ENCODE measurements at places on chromosomes 16 and 17.

- no peak for DNase-seq
Observed at GRCh38 chr17:31550389-31551056, 159.0 kb downstream of the RAB11FIP4 start.

DNA sequence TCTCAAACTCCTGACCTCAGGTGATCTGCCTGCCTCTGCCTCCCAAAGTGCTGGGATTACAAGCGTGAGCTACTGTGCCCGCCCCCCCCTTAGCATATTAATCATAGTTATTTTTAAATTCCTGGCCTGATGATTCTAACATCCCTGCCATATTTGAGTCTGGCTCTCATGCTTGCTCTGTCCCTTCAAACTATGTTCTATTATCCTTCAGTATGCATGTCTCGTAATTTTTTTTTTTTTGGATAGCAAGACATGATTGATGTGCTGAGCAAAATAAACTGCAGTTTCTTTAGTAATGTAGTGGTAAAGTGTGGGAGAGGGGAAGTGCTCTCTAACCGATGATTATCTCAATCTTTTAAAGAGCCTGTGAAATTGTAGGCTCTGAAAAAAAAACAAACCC lies 34.3 kb upstream of the TMEM92 start:
- no peak for DNase-seq

DNA sequence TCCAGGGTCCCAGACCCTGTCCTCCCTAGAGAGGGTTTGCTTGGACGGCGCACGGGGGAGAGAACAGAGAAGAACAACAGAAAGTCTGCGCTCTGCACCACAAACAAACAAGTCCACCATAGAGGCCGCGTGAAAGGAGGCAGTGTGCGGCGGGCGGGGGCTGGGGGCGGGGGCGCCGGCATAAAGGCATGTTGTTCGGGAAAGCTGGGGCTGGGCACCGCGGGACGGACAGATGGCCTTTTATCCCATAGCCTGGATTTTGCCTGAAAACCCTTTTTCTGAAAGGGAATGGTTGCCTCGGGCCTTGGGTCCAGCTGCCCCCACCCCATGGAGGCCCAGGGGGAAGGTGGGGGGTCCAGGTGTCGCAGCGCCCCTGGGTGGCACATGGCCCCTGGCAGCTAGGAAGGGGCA lies 26.0 kb downstream of the FA2H start:
- DNase-seq: no peak

- DNase-seq: no peak
Observed at GRCh38 chr16:19169082-19169639, 1.1 kb downstream of the SYT17 start.

- DNase-seq: no peak
Observed at GRCh38 chr17:49457564-49458535, 37.2 kb upstream of the NGFR start.

DNA sequence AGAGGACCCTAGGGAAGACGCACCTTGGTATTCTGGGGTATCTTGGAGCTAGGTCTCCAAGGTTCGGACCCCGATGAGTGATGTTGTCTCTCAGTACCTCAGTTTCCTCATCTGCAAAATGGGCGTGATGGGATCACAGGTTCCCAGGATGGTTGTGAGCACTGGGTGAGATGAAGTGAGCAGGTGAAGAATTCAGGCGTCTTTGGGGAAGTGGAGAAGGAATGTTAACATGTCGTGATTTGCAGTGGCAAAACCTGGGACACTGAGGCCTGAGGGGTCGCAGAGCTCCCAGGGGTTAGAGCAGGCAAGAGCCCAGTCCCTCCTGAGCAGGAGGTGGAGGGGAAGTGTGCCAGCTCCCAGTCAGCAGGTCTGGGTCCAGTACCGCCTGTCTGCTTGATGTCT lies 215.1 kb upstream of the GSE1 start:
- DNase-seq: no peak

GRCh38 chr16:85709766-85710585 lies 21.2 kb upstream of the GINS2 start:
- no peak for DNase-seq

DNA sequence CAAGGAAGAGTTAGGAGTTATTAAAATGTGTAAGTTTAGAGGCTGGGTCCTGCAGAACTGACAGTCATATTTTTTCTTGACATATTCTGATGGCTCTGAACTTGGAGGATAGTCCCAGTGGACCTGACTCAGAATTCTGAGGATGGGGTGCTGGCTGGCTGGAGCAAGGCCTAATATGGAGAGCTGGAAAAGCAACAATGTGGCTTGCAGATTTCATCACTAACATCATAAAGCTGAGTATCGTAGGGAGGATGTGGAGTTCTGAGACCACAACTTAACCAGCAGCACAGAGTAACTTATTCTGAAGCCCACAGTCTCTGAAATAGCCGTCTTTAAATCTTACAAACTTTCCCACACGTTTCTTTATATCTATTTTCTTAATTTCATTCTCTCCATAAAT lies 2.3 kb downstream of the KRTAP1-5 start:
- DNase-seq: no peak

DNA sequence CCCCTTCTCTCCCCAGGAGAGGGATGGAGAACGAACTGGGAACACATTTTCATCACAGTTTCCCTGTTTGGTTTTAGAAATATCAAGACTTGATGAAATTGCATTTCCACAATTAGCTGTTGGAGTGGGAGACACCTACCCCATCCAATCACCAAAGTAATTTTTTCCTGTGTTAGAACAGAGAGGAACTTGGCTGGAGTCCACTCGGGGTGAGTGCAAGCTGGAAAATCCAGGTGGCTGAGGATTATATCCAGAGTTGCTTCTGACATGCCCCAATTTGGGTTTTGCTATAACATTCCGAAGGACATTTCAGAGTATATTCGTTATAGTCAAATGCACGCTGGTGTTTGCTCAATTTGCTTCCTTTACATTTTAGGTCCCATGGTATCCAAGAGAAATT lies 231.8 kb downstream of the C16orf95 start:
- DNase-seq: no peak

DNA sequence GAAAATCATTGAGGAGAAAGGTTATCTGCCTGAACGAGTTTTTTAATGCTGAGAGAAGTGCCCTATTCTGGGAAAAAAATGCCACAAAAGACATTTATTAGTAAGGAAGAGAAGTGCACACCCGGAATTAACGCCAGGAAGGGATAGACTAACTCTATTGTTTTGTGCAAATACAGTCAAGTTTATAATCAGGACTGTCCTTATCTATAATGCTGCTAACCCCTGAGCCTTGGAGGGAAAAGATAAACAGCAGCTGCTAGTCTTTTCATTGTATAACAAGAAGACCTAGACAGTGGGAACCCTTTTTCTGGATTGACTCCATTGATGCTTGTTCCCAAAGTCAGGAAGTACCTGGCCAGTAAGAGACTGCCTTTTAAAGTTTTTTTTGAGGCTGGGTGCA lies 26.5 kb downstream of the BCAS3 start:
- DNase-seq: no peak

DNA sequence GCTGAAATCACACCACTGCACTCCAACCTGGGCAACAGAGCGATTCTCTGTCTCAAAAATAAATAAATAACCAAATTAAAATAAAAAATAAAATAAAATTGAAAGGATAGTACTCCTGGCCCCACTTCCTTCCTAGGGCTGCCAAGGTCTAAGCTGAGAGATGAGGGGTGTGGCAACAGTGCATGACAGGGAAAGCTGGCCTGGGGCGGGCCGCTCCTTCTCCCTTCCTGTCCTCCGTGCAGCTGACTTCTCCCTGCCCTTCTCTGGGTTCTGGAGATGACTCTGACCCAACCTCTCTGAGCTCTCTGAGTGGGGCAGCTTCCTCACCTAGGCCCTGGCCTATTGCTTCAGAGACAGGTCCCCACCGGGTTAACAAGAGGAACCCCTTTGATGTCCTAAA lies 8.7 kb upstream of the SLC25A39 start:
- no peak for DNase-seq

DNA sequence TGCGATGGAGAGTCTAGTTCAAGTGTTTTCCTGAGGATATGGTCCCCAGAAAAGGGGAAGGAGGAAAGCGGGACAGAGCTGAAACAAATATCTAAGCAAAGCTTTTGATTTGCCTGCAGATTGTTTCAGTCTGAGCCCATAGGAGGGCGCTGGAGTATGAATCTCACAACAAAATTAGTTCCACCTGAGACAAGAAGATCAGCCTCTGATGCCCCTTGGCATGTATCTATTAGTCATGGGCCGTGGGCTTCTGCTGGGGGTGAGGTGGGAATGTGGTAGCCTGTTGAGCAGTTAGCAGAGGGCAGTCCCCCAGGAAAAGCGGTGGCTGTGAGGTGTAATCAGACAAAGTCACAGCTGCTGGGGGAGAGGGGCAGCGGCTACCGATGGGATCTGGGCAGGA lies 446.9 kb downstream of the CA10 start:
- no peak for DNase-seq

- no peak for DNase-seq
Observed at GRCh38 chr16:48234630-48235029, 9.5 kb upstream of the LONP2 start.

- no peak for DNase-seq
Observed at GRCh38 chr16:86018941-86019340, 120.0 kb downstream of the IRF8 start.

- no peak for DNase-seq
Observed at GRCh38 chr16:60295451-60295850, 1561.3 kb upstream of the GOT2 start.

- peak; percentile 66 for DNase-seq
Observed at GRCh38 chr17:32141258-32141657, 1.0 kb upstream of the RHOT1 start.

DNA sequence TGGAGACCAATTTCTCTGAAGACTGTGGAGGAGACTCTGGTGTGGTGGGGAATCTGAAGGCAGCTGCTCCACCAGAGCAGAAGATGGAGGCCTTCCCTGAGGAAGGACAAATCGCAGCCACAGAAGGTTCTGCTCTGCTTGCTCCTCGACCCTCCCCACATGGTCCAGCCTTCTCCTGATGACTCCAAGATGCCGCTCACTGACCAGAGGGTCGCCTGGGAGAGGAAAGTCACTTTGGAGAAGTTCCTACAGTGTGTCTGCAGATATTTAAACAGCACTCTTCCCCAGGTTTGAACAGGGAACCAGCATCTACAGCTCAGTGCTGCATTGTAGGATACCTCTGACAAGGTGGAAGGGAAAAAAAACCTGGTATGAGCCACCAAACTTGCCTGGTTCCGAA lies 21.0 kb upstream of the SUPT4H1 start:
- no peak for DNase-seq

GRCh38 chr16:80592273-80592672 lies 51.5 kb downstream of the DYNLRB2 start:
- DNase-seq: no peak

DNA sequence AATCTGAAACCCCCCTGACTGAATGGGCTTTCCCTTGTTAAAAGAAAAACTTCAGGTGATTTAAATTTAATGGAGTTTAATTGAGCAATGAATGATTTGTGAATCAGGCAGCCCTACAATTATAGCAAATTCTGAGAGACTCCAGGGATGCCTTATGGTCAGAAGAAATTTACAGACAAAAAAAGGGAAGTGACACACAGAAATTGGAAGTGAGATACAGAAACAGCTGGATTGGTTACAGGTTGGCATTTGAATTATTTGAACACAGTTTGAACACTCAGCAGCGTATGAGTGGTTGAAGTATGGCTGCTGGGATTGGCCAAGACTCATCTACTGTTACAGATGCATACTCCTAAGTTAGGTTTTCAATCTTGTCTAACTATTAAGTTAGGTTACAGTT lies 19.0 kb upstream of the CPHXL start:
- no peak for DNase-seq

- DNase-seq: no peak
Observed at GRCh38 chr16:63672493-63672892, 1449.4 kb downstream of the CDH11 start.

DNA sequence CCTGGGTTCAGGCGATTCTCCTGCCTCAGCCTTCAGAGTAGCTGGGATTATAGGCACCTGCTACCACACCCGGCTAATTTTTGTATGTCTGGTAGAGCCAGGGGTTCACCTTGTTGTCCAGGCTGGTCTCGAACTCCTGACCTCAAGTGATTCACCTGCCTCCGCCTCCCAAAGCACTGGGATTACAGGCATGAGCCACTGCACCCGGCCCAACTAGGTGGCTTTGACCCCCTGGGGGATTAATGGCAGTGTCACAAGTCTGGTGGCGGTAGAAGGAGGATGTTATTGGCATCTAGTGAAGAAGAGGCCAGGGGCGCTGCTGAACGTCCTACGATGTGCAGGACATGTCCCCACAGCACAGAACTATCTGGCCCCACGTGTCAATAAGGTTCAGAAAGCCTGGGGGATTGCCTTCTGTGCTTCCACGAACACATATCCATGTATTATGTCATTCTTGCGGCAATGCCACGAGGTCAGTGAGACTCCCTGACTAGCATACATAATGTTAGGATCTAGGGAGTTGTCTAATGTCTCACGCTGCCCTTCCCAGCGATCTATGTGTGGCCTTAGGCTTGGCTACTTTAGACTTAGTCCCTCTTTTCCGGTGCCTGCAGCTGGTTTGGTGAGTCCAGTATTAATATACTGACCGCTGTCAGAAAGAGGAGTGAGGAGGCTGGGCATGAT lies 75.8 kb downstream of the ABCC6 start:
- DNase-seq: no peak

GRCh38 chr17:4018446-4018845 lies 54.2 kb upstream of the ATP2A3 start:
- DNase-seq: no peak

DNA sequence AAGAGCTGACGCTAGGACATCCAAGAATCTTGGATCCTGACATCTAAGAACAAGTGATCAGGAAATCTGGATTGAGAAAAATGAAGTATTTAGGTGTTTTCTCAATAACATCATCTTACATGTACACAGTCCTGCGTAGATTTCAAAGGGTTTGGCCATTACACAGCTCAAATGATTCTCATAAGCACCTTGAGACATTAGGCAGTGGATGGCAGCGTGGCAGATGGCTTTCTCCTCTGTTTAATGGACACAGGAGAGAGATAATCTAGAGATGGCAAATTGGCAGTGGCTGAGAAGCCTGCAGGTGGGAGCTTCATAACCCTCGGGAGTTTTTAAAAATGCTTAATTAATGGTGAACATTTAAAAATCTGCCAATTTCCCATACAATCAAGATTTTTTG lies 137.5 kb downstream of the ZFHX3 start:
- DNase-seq: no peak

GRCh38 chr17:42898147-42898811 lies 2.3 kb upstream of the G6PC1 start:
- no peak for DNase-seq

DNA sequence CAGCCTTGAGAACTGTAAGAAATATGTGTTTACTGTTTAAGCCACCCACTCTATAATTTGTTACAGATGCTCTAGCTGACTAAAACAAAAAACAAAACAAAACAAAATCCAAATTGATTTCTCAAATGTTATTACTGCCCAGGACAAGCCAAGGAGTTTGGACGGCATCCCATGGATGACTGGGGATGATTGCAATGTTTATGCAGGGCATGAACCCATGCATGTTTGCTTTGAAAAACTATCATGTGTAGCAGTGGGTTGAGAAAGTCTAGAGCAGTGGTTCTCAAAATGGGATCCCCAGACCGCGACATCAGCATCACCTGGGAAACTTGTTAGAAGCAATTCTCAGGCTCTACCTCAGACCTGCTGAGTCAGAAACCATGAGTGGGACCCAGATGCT lies 223.2 kb upstream of the PSMD7 start:
- no peak for DNase-seq

Data from NCI-H1694 (cell line).